T-helper 9 cell (primary cell): ENCODE measurements at places on chromosomes 11 and 22.

DNA sequence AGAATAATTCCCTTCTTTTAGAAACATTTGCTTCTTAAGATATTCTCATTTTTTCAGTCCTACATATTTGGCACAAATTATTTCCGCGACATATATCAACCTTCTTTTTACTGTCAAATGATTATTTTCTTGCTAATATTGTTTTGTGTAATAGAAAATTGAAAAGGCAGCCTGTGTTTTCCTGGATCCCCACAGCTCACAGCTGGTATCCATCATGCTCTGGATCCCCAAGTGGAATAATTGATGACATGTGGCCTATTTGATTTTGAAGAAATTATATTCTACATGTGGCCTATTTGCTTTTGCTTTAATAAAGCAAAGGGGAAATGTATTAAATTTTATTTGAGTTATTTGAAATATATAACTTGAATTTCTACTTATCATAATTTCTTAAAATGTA lies 199.4 kb upstream of the LUZP2 start:
- no peak for DNase-seq

DNA sequence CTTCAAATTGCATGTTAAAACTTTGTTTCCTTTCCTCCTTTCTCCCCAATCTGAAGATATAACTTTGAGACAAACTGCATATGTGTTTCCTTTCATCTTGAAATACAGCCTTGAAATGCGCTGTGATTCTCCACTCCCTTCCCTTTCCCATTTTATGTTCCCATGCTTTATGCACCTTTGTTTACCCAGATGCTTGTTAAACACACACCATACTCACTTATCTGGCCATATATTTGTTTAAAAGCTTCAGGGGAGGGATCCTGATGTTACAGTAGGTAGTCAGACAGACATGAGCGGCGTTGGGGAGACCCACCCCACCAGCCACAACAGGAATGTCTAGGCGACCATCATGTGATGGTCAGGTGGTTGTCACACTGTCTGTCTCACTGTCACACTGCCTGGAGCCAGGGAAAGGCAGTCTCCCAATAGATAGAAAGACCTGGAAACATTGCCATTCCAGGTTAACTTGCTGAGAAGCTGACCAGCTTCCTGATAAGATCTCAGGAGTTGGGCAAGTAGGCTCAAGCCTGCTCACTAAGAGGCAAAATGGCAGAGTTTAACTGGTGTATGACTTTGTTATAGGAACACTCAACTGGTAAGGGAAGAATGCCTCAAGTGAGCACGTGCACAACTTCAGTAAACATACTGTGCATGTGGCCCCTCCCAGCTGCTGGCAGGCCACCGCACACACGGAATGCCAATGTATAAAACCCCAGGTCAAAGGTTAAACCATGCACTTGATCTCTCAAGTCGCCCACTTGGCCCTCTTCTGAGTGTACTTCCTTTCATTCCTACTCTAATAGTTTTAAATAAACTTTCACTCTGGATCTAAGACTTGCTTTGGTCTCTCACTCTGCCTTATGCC lies 23.5 kb upstream of the MSANTD2 start:
- DNase-seq, result no peak

- DNase-seq, result no peak
Observed at GRCh38 chr11:78696177-78696576, 121.5 kb upstream of the NARS2 start.

DNA sequence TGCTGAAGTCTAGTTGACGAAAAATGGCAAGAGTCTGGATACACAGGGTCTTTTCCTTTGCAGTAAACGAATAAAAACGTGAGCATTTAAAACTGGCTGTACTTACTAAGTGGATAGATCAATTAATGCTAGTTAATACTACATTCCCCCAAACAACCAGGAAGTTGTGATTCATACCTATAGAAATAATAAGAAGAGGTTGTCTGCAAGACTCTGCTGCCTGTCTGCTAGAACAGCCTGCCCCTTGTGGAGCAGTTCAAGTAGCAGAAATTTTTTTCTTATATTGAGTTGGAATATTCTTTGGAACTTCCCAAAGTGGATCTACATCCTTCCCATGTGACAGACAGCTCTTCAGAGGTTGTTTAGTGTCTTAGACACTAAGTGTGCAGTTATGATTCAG lies 86.8 kb downstream of the TEAD1 start:
- DNase-seq, result no peak

DNA sequence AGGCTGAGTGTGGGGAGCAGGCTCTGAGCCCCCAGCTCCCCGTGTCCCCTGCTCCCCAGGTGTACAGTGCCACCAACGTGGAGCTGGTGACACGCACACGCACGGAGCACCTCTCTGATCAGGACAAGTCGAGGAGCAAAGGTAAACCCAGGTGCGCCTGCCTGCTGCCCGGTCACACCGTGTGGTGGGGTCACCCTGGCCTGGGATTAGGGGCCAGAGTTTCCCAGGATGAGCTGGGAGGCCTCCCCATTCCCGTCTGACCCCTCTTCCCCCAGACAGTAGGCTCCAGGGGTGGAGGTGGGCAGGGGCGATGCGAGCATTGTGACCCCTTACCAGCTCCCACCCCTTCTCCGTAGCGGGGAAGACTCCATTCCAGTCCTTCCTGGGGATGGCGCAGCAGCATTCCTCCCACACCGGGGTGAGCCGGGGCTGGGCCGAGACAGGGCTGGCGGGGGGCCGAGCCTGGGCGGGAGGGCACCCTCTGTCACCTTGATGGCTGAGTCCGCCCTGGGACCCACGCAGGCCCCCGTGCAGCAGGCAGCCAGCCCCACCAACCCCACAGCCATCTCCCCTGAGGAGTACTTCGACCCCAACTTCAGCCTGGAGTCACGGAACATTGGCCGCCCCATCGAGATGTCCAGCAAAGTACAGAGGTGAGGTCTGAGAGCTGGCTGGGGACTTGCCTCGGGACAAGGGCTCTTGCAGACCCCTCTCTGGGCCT lies 3.7 kb upstream of the SSH3 start:
- no peak for DNase-seq

- no peak for DNase-seq
Observed at GRCh38 chr11:57153448-57153847, 28.3 kb upstream of the LRRC55 start.

- no peak for DNase-seq
Observed at GRCh38 chr11:43119275-43119970, 192.4 kb upstream of the API5 start.

DNA sequence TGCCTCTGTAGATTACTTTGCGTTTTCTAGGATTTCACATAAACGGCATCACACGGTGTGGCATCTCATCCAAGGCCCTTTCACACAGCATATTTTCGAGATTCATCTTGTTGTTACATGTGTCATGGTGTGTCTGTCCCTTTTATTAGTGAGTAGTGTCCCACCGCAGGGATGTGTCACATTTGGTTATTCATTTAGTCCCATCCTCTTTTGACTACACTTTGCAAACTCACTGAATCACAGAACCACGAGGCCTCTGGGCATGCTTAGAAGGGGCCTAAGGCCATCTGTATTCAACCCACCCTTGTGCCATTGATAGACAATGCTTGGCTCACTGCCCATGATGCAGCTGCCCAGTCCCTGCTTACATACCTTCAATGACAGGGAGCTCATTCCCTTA lies 4.2 kb upstream of the RAC2 start:
- DNase-seq, result no peak

DNA sequence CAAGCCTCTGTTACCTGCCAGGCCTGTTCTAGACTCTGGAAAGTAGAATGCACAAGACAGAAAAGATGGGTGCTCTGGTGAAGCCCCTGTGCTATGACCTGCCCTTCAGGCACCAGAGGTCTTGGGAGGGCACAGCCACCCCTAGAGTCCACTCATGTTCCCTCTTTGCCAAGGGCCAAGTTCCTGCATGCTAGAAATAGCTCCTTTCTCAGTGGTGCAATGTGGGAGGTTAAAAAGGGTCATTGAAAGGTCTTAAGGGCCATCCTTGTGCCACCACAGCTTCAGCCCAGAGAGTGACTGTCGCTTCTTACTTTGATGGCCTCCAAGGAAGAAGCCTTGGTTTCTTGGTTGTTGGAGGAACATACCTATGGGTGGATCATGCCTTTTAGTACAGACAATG lies 84.6 kb upstream of the PARVA start:
- no peak for DNase-seq

- no peak for DNase-seq
Observed at GRCh38 chr11:108838102-108838791, 173.4 kb downstream of the DDX10 start.

GRCh38 chr11:24295360-24295759 lies 201.5 kb upstream of the LUZP2 start:
- no peak for DNase-seq

GRCh38 chr11:82038154-82038553 lies 695.5 kb downstream of the FAM181B start:
- no peak for DNase-seq

GRCh38 chr11:73614591-73614990 lies 16.7 kb upstream of the FAM168A start:
- DNase-seq, result no peak

DNA sequence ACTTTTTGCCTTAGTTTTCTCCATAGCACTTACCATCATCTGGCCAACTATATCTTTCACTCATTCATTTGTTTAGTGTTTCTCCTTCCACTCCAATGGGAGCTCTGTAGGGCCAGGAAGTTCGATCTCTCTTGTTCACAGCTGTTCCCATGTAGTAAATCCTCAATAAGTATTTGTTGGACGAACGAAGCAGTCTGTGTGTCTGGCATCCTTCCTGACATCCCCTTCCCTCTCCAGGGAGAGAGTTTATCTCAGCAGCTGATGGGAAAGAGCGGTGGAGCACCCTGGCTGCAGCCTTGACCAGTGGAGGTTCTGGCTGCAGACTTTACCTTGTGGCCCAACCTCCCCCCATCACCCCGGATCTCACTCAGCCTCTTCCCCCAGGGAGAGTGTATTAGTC lies 141.7 kb downstream of the CHST1 start:
- DNase-seq, result no peak

DNA sequence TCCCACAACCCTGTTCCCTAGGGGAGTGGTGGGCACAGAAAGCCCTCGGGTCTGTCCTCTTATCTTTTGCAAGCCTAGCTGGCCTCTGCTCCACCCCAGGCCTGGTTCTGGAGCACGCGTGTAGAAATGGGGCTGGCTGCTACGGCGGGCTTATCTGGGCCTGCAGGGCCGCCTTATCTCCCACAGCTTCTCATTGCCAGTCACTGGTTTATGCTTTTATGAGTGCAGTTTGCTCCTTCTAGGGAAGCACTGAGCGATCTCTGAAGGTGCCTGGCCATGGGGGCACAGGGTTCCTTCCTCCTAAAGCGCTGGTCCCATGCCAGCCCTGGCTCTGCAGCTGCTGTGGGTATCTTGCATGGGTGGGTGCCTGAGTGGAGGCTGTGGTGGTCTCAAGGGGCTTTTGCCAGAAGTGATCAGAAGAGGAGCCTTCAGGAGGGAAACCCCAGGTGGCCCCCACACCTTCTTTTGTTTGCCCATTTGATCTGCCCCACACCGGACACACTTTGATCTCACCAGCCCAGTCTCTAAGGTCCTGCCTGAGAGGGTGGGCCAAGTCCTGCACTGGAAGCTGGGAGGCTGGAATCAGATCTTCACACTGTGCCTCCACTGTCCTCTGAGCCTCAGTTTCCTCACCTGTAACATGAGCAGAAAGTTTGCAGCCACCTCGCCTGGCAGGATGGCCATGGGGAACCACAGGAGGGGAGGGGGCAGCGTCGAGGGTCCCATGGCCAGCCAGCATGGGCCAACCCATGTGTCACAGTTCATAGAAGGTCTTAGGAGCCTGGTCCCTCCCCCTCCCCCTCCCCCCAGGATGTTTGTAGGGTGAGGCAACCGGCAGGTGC lies 86.6 kb upstream of the FGF3 start:
- no peak for DNase-seq

DNA sequence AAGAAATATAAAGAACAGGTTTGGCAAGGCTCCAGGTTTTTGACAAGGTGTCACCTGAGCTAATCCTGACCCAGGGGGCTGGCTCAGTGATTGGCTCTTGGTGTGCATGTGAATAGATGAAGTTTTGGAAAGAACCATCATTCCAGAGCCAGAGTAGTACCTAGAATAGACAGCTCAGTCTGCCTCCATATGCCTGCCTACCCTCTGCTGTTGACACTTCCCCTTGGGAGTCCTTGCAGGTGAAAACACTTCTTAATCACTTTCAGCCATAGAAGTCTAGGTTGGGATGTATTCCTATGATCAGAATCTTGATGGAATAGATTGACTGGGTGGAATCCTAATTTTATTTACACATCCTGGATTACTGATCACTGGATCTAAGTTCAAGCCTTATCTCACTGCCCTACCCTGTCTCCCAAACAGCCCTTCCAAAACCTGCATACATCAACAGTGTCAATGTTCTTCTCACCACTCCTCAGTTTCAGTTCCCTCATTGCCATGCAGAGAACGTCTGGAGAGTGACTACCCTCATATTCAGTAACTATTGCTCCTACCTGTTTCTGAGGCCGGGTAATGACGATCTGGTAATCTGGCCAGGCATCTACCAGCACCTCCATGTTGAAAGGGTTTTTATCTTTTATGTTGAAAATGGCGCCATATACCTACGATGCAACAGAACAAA lies 6.7 kb downstream of the GLYATL2 start:
- no peak for DNase-seq

DNA sequence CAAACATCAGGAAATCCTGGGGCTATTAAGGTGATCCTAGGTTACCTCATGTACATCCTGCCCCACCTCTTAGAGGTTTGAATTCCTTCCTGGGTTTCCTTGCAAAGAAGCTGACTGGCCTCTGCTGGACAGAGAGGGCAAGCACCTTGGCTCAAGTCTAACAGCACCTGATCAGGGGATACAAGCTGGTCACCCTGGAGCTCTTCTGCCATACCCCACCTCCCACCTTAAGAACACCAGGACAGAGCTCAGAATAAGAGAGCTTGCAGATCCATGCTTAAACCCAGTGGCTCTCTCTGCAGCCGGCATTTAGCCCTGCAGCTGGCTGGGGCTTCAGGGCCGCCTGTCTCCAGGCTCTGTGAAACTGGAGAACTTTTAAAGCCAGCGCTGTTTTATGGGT lies 386.6 kb upstream of the NARS2 start:
- DNase-seq, result no peak

DNA sequence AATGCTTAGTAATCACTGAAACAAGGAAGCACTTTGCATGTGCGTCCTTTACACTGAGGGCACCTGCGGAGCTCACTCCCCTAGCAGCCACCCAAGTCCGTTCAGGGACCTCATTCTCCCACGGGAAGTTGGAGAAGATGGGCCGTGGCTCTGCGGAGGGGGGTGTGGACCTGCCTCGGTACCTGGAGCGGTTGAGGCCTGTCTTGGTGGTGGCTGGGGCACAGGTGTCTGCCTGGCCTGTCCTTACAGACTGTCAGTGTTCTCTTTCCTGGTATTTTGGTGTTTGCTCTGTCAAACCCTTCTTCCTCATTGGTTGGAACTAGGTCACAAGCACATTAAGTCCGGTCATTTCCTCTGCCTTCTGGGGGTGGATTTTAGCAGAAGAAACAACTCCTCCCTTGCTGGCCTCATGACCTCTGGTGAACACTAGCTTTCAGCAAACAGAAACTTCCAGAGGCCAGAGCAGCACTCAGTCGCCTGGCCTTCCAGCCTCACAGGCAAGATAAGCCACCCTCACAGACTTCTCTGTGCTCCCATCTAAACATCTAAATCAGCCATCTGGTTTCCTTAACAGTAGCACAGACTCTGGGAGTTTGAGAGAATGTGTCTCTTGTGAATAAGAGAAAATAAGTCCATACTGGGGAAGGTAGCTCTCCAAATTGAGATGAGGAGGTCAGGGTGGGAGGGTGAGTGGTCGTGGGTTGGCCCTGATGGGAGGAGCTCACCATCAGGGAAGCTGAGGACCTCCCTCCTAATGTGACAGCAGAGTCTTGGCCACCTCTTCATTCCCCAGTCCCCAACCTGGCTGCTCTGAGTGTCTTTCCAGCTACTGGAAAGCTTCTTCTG lies 8.6 kb downstream of the SNAP29 start:
- DNase-seq, result no peak

GRCh38 chr22:45688600-45689080 lies 17.0 kb downstream of the ATXN10 start:
- DNase-seq, result no peak

GRCh38 chr22:44925465-44926123 lies 84.2 kb downstream of the PHF21B start:
- DNase-seq, result no peak
